ENCODE measurements at places on chromosomes 11 and 22.

GRCh38 chr11:16110886-16111285 lies 245.5 kb downstream of the SOX6 start:
- DNase-seq, result no peak

DNA sequence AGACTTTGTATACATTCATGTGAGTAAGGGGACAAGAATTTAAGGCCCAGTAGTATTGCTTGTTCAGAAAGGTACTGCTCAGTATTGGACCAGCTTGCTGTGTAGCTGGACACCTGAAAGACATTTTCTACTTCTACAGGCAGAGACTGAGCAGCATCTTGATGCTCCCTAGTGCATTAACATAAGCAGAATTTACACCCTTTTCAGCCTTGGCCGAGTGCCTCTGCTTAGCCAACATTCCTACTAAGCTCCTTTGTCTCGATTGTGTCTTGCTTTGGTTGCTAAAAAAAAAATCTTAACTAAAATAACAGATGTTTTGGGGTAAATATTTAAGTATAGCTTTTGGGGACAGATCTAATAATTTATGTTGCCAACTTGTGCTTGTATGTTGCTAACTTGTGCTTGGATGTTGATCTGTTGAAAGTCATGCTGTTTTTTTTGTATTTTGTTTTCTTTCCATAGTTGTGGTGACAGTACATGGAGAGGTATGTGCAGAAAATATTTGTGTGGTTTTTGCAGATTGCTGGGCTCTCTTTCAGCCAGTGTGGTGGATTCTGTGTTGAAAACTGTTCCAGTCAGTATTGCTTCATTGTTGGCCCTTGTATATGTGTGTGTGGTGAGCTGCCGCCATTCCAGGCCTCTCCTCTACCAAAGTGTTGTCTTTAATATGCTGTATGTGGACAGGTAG lies 3.7 kb downstream of the PTS start:
- DNase-seq, result no peak

- no peak for DNase-seq
Observed at GRCh38 chr22:24954114-24954463, 1.6 kb downstream of the KIAA1671 start.

DNA sequence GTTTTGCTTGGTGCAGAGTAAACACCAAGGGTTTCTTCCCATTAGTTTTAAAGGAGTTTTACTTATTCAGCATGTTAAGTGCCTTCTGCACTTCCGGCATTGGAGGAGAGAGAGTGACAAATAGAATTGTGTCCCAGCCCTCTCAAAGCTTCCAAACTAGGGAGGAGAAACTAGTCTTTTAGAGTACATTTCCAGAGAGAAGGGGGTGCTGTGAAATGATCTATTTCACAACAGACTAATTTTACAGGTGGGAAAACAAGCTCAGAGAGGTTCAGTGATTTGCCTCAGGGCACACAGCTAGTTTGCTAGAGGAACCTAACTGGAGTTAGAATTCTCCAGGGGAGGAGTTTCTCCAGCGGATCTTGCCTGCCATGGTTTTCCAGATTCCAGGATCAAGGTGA lies 12.6 kb downstream of the MPST start:
- no peak for DNase-seq

DNA sequence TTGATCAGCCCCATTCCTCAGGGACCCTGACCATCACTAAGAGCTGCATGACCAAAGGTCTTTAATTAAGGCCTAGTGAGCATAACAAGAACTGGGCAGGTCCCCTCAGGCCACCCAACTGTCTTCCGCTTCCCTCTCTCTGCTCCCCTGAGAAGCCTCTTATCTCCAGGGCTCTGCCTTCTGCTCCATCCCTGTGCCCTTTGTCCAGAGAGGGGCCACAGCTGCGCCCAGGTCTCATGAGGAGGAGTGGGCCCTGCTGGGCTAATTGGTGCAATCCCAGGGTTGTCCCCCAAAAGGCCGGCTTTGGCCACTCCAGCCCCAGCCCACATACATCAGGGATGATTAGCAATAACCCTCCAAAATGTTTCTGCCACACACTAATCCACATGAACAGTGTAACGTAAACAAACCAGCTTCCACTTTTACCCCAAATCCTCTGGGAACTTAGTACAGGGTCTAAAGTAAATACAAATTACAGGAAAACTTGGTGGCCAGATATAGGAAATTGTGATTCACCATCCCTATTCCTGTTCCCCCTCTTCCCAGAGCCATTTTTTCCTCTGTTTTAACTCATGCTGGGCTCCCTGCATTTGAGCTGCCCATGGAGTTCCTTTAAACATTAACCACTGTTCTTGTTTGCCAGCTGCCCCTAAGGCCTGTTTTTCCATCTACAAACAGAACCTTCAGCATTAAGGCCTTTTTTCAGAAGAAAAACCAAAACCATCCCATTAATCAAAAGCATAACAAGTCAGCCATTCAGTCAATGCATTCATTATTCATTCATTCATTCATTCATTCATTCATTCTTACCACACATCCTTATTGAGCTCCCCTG lies 34.6 kb upstream of the CAVIN3 start:
- DNase-seq, result no peak

GRCh38 chr11:69437001-69437875 lies 44.2 kb upstream of the LINC01488 start:
- DNase-seq, result no peak

GRCh38 chr22:46079093-46079860 lies 71.0 kb upstream of the PPARA start:
- no peak for DNase-seq

GRCh38 chr11:123217897-123218296 lies 22.8 kb upstream of the CLMP start:
- no peak for DNase-seq

- DNase-seq, result no peak
Observed at GRCh38 chr11:107623183-107623582, 32.2 kb downstream of the ELMOD1 start.

DNA sequence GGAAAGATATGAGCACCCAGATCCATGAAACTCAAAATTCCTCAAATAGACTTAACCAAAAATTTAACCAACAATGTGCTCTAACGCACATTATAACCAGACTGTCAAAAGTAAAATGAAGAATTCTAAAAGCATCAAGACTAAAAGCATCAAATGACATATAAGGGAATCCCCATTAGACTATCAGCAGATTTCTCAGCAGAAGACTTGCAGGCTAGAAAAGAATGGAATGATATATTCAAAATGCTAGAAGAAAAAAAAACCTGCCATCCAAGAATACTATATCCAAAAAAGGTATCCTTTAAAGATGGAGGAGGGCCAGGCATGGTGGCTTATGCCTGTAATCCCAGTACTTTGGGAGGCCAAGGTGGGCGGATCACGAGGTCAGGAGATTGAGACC lies 117.5 kb upstream of the UBASH3B start:
- no peak for DNase-seq

- DNase-seq, result peak; percentile 91
Observed at GRCh38 chr11:34358258-34358727, 483 bp upstream of the ABTB2 start.

GRCh38 chr11:93504110-93505095 lies 38.8 kb downstream of the SMCO4 start:
- DNase-seq, result no peak

DNA sequence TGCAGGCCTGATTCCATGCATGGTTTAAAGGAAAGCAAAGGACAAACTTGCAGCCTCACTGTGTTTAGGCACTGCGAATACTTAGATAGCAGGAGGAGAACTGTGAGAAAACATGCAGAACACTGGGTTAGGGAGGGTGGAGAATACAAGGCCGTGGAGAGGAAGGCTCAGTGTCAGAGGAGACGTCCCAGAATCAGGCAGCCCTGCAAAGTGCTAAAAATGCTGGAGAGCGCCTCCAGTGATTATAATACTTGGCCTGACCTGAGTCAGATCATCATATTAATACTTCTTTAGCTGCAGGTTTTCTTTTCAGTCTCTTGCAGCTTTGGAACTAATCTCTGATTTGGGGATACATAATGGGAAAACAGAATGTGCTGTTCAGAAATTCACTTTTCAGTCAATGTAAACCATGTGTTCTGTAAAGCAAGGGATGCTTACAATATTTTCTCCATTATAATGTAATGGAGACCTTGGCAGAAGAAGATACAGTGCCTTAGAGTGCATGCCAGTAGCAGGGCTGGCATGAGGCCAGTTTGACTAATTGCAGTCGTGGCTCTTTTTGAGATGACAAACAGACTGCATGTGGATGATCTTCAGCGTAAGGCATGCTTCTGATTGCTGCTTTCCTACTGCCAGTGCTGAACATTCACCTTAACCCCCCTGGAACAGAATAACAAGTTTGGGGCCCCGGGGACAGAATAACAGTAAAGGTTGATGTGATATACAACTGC lies 16.8 kb downstream of the EXT2 start:
- DNase-seq, result peak; percentile 53

DNA sequence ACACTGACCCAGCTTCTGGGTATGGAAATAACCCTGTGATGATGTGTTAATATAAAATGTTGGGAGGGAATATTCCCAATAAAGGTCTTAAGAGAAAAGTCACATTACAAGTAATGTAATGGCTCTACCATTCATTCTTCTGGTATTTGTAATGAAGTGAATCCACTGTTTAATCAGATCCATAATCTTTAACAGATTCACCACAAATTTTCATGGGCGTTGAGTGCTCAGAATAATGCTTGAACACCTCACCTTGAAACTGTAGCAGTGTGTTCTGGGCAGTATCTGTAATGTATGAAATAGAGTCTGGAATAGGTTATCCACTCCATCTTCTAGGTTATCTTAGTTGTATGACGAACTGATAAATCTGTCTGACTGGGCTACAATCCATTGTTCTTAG lies 26.6 kb upstream of the CRTAM start:
- DNase-seq, result no peak

- no peak for DNase-seq
Observed at GRCh38 chr11:128595775-128596174, 8.4 kb upstream of the ETS1 start.

DNA sequence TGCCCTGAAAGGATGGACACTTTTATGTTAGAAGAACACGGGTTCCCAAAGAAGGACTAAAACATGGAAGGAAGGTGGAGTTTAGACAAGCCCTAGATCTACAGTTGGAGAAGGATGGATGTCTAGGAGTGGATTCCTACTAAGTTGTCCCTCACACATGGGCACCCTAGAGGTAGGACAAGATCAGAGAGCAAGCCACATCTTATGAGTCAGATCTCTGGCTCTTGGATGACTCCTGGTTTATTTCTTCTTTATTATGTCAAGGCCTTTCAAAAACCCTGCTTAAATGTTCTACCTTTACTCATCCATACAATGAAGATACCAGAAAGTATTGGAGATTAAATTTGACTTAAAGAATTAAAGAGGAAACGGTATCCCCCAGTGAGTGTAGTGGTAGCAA lies 34.4 kb downstream of the PRCP start:
- DNase-seq, result no peak

DNA sequence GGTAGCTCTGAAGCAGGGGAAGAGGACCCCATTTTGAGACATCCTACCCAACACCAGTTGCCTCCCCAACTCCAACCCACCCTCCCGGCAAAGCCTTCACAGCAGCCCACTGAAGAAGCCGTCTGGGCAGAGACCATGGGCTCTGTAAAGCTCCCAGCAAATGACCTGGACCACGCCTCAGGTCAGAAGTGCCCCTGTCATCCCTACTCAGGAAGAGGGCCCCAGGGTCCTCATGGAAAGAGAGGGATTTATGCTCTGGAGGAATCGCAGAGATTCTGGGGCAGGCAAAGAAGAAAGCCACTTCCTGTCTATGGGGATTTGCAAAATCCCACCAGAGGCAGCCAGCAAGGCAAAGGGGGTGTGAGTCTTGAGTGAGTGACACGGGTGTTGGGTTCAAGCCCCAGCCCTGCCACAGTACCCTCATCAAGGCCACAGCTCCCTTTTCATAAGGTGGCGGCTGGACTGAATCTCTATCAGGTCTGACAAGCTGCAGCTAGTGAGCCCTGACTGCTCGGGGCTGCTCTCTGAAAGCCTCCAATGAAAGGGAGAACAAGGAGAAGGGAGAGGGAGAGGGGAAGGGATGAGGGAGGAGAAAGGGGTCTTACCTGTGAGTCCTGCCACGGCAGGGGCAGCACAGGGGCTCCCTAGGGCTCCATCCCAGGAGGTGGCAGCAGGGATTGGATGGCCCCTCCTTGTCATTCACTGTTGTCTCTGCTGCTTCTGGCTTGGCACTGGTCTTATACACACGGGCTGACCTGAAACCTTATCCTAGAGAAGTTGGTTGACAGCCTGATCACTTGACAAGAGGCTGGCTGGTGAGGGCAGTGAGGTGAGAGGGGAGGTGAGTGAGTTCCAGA lies at the start of gene UCP3:
Gene UCP3, minus strand, starts transcription at position 713 of the 857 bp plus-strand sequence. CDS start 2,043 bp downstream, outside the sequence.
- DNase-seq, result no peak

DNA sequence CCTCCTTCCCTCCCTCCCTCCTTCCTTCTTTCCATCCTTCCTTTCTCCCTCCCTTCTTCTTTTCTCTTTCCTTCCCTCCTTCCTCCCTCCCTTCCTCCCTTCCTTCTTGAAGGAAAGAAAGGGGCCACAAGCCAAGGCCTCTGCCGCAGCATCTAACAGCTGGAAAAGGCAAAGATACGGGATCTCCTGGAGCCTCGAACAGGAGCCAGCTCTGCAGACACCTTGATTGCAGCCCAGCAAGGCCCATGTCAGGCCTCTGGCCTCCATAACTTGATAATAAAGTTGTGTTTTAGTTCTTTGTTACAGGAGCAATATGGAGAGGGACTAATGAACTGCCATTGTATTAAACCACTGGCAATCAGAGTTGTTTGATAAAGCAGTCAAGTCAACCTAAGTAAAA lies 348.9 kb upstream of the B3GAT1 start:
- no peak for DNase-seq

- no peak for DNase-seq
Observed at GRCh38 chr11:28464252-28464867, 356.2 kb downstream of the METTL15 start.

DNA sequence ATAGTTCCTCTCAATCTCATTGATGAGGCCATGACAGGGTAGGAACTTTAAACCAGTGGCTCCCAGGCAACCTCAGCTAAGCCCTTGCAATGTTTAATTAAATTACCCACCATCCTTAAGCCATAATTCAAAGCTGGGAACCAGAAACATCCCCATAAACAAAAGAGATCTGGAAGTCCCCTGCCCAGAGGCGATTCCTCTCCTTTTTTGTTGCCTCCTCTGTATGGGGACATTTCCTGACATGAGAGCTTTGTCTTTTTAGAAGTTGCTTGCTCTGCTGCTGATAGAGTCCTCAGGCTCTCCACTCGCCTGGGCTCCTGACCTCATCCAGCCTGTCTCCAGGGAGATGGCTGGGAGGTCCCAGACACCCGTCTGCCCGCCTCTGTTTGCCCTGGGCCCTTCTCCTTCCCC lies 3.2 kb downstream of the DTX4 start:
- no peak for DNase-seq

GRCh38 chr11:130426223-130426836 lies 2.1 kb downstream of the ADAMTS8 start:
- DNase-seq, result peak; percentile 18

DNA sequence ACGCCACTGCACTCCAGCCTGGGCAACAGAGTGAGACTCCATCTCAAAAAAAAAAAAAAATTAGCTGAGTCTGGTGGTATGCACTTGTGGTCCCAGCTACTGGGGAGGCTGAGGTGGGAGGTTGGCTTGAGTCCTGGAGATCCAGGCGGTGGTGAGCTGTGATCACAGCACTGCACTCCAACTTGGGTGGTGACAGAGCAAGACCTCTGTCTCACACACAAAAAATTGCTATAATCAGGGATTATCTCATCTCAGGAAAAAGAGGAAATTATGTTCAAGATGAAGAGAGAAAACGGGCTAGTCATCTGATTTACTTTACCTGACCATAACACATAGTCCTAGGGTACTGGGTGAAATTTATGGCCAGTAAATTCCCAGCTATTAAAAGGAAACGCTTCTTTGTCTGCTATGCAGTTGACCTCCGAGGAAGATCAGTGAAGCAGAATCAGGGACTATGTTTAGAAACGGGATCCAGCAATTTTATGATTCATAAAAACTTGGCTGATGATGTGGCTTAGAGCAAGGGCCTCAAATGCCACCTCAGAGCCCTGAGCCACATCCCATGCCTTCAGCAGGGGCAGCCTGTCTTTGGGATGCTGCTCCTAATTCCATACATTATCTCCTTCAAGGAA lies 386.2 kb downstream of the NTM start:
- no peak for DNase-seq

Measured in NCI-H2171 (cell line).